ENCODE measurements at places on chromosomes 7 and 10.

DNA sequence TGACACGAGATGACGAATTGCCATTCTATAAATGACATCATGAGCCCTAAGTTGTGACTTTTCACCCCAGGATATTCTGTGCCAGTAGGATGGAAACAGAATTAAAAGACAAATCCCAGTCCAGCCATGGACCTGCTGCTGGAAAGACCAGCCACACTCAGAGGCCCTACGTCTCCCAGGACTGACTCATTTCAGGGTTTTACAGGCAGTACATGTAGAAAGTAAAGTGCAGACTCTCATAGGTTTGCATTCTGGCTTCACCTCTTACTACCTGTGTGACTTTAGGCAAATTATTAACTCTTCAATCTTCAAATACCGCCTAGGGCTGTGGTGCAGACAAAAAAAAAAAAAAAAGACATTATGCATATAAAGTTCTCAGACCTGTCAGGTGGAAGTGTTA lies 188.8 kb downstream of the NEBL start:
- DNase-seq = no peak

DNA sequence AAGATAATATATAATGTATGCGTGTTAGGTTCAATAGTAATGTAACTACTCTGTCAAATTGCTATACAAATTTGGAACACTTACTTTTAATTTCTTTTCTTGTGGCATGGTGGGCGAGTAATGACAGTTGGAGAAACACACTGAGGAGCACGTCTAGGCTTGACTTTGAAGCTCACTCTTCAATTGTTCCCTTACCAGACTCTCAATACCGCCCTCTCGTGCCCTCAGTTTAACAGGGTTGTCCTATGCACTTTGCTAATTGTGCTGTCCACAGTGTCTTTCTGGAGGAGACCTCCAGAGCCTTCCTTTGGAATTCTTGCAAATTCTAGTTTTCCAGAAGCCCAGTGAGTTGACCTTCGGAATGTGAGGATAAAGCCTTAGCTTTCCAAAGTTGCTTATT lies 107.2 kb upstream of the RELN start:
- DNase-seq = no peak

DNA sequence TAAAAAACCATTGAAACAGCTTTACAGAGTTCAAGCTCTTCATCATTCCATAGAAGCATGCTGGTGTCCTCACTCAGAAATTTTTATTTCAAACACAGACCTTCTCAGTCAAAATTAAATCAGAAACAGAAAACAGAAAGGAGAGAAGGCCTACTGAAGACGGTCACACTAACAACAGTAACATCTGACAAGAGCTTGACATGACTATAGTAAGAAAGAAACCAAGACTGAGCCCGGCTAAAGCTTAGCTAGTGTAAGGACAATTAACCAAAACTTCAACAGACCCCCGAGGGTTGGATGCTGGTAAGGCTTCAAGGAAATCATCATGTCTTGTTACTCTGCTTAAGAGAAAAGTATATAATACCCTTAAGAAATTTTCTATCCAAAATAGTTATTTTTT lies 38.6 kb downstream of the MTPN start:
- no peak for DNase-seq

- no peak for DNase-seq
These were observed 214.8 kb upstream of the MAGI2 start for GRCh38 chr7:79668292-79668691.

DNA sequence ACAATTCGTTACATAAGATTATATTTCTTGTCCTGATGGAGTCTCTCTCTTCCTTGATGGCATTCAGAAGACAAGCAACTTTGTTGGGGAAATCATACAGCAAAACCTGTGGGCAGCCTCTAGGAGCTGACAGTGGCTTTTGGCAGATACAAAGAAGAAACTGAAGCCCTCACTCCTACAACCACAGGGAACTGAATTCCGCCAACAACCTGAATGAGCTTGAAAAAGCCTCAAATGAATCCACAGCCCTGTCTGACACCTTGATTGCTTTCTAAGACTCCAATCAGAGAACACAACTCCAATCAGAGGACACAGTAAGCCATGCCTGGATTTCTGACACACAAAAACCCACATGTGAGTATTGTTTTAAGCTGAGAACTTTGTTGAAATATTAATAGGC lies 576.8 kb upstream of the LRRTM3 start:
- DNase-seq = no peak

Measured in heart right ventricle (tissue), 16 donors.